ENCODE measurements at places on chromosomes 4 and X.

- DNase-seq = no peak
These were observed 519.9 kb upstream of the MAGEB18 start for GRCh38 chrX:25618248-25618647.

- no peak for DNase-seq
These were observed 330.1 kb downstream of the BMPR1B start for GRCh38 chr4:95087657-95088455.

GRCh38 chrX:37776987-37777325 is 2.9 kb upstream of the CYBB start:
- DNase-seq = no peak

GRCh38 chrX:15310117-15310516 is 5.3 kb downstream of the ASB11 start:
- no peak for DNase-seq
